ENCODE measurements at places on chromosomes 7 and 10.

DNA sequence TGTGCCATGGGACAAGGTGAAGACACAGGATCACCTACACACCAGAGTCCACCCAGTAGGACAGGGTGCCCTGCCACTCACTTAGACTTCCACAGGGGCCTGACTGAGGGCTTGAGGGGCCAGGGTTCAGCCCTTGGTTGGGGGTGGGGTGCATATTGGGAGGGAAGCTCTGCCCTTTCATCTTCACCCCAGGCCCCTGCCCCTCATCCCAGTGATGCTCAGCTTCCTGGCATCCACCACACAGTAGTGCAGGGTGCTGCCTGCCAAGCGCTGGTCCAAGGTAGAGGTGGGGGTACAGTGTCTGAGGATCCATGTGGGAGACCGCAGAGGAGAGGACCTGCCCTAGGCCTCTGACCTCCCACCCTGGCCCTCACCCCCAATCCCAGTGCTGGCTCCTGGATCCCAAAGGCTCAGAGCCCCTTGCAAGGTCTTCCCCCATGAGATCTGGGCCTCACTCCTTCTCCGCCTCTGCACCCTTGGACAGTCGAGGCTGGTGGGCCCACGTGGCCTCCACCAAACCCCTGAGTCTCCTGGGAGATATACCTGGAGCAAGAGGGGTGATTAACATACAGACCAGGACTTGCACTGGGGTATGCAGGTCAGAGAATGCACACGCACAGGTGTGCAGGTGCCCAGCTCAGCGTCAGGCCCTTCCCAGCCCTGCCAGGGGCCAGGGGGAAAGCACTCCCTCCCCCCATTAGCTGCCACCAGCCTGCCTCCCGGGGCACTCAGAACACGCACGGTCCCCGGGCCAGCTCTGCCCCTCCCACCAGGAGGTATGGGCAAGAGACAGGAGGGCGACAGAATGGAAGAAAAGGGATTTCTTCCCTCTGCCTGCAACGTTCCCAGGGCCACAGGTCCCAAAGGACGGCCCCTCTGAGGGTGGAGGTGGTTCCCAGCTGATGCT lies 8.6 kb upstream of the IRF5 start:
- no peak for DNase-seq

DNA sequence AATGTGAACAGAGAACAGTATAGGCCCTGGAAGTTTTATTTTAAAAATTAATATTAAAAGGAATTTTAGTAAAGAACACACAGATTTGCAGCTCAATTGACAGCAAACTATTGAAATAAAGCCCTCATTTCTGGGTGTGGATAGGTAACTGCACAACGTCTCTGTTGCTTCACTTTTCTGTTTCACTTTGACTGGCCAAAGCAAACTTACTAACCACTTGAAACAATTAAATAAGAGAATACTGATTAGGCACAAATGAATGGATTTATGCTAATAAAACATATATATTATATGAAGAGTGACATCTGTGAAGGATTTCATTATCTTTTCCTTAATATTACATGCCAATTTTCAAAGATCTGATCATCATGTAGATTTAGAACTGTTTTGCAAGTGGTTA lies 11.9 kb downstream of the ZNF804B start:
- DNase-seq: no peak

DNA sequence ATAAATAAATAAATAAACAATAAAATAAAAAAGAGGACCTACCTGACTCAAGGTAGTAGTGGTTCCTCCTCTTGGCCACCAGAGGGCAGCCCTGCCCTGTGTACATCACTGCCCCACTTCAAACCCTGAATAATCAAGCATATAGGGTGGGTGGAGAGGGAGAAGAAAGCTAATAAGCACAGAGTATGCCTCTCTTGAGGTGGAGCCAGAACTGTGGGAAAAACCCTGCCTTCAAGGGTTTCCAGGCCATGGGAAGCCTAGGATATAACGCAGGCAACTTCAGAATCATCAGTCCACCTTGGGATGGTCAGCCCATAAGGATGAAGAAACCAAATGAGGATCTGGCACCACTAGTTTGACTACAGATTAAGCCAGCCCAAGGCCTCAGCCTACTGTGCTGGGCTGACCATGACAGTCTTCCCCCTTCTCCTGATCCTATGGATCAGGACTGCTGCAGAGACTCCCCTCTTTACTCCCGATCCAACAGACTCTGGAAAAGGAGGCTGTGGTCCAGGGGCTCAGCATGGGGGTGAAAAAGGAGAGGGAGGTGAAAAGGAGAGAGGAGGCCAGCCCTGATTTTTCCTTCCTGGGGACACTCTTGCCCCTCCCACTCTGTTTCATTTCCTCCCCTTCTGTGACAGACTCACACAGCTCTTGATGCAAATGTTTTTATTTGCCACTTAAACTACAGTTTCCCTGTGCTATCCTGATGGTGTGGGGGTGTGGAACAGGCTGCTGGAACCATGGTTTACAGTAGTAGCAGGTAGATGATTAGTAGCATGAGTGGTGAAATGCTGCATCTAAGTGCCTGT lies 10.1 kb downstream of the AVPI1 start:
- no peak for DNase-seq

DNA sequence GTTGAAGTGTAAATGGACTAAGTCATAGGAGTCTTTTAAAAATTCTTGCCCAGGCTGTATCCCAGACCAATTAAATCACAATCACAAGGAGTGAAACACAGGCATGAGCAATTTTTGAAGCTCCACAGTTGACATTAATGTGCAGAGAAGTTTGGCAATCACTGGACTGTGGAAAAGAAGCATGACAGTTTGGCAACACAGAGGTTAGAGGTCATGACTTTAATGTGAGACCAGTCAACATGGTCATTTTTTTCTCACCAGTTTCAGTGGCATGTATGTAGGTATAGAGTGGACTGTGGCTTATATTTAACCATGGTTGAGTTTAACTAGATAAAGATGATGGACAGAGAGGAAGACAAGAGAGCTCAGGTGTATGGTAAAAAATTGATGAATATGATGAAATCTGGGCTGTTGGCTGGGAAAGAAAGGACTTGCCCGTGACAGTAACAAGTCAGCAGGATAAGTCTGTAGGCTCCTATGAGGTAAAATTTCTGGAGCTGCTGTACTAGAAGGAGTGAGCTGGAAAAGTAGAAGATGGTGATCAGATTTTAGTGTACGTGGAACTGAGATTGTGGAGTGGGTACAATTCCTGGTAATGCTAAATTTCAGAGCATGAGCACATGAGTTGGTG lies 432.2 kb upstream of the GHITM start:
- no peak for DNase-seq

DNA sequence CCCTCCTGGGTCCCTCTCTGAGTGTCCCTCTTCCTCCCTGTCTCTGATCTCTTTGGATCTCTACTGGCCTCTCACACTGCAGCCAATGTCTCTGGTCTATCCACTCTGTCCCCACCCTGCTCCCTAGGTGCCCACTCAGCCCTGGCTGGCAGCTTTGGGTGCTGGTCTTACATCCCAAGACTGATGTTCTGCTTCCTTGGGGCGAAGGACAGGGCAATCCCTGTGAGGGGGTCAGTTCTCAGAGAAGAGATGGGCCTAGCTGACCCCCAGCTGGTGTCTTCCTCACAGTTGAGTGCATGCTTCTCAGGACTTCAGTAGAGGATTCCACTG lies 51.7 kb upstream of the CAMK2B start:
- no peak for DNase-seq
